Stimulated activated CD4-positive, alpha-beta T cell treated with anti-CD3 and anti-CD28 coated beads, Interleukin-4, amount 100 ng/mL, for 1 hour (primary cell): ENCODE measurements at places on chromosomes 5 and 9.

GRCh38 chr5:99248066-99248465 is 319.3 kb upstream of the CHD1 start:
- DNase-seq: no peak

GRCh38 chr9:99108131-99108530 is 3.2 kb downstream of the TGFBR1 start:
- DNase-seq: no peak

DNA sequence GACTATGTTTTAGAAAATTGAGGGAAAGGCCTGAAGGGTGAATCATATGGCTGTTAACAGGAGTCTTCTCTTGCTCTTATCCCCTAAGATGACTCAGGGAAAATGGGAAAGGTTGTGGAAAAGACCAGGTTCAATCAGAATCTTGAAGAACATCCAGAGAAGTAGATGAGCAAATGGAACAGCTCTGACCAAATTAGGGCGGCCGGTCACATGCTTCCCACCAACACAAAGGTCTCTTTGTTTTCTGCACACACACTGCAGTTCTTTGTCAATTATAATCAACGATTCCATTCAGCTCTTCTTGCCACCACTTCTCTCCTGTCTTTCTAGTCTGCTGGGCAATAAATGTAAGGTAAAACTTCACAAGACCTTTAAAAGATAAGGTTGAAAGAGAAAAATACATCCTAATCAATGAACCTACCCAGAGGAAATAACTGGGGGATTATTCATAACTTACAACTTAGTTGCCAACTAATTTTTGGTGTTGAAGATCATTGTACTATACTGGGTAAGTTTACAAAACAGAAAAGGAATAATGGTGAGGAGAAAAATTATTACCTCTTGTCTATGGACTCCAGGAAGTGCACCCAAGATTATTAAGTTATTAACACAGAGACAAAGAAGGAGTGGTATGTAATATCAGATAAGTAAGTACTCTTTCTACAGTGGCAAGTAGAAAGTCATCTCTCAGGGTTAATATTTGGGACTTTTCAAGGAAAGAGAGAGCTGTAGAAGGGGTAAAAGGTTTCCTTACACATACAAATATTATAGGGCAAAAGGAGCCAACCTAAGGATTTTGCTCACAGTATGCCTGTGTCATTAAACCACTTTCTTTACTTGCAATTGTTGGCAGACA is 441.9 kb upstream of the PIK3R1 start:
- no peak for DNase-seq

DNA sequence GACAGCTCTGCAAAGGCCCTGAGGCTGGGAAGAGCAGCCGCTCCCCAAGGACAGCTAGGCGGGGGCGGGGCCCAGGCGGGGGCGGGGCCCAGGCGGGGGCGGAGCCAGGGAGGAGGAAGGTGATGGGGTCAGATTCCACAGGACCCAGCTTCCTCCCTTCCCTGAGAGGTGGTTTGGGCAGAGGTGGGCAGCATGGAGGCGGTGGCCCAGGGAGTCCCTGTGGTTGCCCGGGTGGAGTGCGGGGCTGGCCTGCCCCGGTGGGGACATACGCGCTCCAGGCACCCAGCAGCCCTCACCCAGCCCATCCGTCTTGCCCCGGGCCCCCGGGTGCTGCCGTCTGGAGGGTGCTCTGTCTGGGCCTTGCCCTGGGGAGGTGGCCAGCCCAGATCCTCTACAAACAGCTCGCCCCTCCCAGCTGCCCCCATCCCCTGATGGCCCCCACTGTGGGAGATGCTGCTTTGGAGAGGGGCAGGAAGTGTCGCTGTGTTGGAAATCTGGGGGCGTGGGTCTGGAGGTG is 11.0 kb upstream of the RNU6ATAC start:
- DNase-seq: no peak

DNA sequence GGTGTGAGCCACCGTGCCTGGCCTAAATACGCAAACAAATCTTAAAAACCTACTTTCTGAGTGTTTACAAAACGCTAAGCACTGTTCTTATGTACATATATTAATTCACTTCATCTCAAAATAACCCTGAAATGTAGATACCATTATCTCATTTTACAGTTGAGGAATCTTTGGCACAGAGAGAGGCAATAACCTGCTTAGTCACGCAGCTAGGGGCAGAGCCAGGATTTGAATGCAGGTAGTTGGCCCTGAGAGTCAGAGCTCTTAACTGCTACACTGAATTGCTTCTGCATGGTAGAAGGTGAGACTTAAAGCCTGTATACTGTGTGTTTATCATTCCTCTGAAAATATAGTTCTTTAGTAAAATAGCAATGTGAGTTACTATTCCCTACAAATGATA is 21.9 kb downstream of the ARHGEF37 start:
- DNase-seq: no peak

DNA sequence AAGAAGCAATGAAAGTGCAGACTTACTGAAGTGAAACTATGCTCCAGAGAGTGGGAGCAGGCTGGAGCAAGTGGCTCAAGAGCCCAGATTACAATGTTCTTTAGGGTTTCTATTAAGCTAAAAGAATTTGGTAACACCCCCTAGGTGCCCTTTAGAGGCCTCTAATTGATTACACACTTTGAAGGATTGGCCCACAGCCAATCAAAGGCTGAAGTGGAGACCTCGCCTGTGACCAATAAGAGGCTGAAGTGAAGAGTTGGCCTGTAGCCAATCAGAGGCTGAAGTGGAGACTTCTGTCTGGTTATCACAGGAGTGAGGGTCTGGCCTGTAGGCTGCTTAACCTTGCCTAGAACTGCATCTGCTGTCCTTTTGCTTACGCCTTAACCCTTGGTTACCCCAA is 46.7 kb upstream of the SPATA31C2 start:
- no peak for DNase-seq

GRCh38 chr5:97998941-97999340 is 774.5 kb upstream of the RGMB start:
- DNase-seq: no peak

DNA sequence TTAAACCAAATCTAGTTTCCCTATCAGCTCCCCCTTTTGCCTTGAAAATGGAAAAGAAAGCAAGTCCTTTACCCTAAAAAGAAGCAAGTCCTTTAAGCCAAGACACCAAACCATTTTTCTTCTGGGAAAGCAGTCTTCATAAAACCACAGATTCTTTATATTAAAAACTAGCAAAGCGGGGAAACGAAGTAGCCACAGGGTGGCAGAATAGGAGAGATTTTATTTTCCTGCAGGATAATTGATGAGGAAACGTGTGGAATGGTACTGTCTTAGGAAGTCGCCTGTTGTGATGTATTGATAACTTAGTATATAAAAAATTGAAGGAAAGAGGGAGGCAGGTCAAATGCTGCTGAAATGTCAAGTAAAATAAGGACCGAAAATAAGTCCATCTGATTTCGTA is 41.1 kb downstream of the ZNF883 start:
- no peak for DNase-seq

DNA sequence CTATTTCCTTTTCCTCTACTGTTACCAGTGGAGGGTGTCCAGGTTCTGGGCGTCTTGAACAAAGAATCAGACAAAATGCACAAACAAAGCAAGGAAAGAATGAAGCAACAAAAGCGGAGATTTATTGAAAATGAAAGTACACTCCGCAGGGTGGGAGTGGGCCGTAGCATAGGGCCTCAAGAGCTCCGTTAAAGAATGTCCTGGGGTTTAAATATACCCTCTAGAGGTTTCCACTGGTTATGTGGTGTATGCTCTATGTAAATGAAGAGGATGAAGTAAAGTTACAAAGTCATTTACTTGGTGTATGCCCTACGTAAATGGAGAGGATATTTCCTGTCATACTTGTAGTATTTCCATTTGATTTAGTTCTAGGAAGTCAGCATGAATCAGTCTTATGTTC is 113.5 kb upstream of the MRPS30 start:
- DNase-seq: no peak

DNA sequence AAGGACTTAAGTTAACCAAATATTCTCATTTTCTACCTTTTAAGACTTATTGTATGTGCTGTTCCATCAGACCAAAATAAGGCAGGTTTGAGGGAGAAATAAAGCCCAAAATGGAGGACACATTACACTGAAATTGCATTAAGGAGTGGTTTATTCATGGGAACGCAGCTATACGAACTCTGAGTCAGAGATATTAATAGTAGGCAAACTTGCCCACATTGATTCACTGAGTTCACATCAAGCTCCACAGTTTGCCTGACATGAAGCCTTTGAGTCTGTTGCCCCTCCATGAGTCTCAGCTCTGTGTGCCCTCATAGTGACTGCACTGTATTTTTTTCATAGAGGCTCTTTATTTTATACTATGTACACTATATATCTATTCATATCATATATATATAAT is 135.0 kb upstream of the SNX2 start:
- DNase-seq: no peak

- no peak for DNase-seq
Observed at GRCh38 chr5:65808251-65808741, 86.3 kb downstream of the NLN start.

GRCh38 chr9:134548618-134549017 is 93.0 kb upstream of the COL5A1 start:
- no peak for DNase-seq

DNA sequence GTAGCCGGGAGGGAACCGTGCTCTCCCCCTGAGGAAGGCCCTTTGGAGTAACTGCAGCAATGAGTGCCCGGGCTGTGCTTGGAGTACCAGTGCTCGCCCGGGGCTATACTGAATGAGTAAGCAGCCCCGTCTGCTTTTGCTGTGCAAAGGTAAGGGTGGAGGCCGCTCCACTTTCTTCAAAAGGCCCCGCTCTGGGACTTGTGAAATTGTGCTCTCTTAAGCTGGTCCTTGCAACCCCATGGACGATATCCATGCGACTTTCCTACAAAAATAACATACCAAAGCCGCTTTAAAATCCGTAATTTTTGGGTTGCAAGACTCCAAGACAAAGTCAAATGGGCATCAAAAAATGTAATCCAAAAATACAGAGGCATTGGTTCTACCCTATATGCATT is 578 bp upstream of the TNFAIP8 start:
- peak; percentile 56 for DNase-seq

DNA sequence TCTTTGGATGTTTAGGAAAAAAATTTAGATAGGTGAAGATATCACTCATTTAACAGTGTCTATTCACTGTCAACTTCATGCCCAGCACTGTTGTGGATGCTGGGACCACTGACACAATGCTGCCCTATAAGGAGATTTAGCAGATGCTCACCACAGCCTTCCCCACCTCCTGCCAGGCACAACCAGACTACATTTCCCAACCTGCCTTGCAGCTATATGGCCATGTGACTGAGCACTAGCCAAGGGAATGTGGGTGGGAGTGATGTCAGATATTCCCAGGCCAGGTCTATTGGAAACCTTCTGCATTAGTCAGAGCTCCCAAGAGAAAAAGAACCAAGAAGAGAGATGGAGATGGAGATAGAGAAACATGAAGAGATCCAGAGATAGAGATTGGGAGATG is 302.6 kb upstream of the TAS2R1 start:
- DNase-seq: no peak

- DNase-seq: no peak
Observed at GRCh38 chr5:88941581-88941980, 58.6 kb upstream of the MEF2C start.

GRCh38 chr9:136533775-136534157 is 12.1 kb downstream of the NOTCH1 start:
- peak; percentile 76 for DNase-seq

DNA sequence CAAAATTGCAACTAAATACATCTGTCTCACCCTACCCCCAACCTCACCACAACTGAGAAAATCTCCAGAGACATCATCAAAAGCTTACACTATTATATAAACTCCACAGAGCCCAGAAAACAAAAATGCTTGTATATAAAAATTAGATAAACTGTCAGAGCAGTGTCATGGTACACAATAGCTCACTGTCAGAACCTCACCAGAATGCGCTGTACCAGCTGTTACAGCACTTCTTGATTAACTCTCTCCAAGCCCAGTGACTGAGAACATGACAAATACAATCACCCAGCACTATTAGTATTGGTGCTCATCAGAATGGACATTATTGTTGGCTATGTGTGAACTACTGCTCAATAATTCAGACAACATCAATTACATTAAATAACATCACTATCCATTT is 65.7 kb downstream of the ZDHHC21 start:
- no peak for DNase-seq

- DNase-seq: no peak
Observed at GRCh38 chr5:163467682-163468081, 7.2 kb downstream of the HMMR start.

GRCh38 chr5:76952795-76953536 is at the start of gene CRHBP:
Gene CRHBP, plus strand, starts transcription at chr5:76953045. Its CDS starts 90 bp downstream, at chr5:76953135.
- no peak for DNase-seq

DNA sequence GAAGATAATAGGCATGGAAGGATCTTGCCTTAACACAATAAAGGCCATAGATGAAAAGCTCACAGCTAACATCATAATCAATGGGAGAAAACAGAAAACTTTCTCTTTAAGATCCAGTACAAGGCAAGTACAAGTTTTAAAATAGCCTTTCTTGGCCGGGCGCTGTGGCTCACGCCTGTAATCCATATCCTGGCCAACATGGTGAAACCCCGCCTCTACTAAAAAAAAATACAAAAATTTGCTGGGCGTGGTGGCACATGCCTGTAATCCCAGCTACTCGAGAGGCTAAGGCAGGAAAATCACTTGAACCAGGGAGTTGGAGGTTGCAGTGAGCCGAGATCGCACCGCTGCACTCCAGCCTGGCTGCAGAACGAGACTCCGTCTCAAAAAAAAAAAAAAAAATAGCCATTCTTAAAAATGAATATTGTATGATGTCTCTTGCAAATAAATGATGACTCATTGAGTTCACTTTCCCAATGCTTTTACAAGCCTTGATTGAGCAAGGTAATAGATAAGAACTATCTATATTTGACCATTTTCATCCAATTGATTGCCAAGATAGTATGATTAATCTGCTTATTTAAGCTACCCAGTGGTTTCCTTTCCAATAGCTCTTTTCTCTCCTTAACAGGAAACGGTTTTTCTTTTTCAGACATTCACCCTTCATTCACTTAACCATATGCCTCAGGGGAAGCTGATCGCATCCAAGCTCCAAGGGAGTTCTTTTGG is 15.8 kb downstream of the CCDC152 start:
- no peak for DNase-seq

DNA sequence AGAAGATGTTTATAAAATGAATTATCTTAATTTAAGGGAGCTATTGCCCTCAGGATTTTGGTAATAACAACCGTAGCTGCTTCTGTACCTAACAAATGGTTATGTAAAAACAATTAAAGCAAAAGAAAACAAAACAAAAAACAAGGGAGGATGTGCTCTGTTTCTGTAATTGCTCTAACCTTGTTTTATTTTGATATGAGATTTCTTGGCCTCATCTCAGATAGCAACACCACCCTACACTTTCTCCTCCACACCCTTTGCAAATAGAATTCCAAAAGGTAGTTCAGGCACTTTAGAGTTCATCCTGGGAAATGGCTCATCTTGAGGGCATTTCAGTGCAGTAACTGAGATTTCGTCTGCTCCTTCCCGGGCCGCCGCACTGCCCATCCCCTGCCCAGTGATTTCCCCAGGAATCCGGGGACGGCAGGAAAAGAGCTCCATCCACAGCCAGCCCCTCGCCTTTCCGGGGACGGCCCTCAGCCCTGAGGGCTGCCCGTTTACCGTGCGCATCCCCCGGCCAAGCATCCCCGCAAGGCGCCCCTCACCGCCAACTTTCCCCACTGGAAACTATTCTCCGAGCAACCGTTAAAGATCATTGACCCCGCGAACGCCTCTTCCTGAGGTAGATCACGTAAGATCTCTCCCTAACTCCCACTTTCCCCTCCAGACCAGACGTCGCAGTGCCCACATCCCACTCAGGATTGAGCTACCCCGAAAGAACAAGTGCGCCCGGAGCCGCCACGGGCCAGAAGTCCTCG is 1.2 kb downstream of the FNBP1 start:
- DNase-seq: no peak
